ENCODE measurements at places on chromosomes 12 and 14.

DNA sequence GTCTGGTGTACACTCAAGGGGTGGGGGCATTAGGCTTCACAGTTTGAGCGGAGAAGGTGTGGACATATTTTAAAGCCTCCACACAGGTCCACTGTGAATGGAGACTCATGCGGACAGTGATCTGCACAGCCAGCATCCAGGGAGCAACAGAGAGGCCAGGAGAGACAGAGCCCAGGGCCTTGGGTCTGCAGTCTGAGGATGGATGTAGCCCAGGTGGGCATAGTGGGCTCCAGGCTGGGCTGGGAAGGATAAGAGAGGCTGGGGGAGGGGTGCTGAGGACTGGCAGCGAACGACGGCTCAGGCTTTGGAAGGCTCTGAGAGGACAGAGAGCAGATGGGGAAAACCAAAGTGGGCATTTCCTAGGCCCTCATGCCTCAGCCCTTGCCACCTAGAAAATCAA is 128.8 kb downstream of the PAPOLA start:
- no peak for DNase-seq

DNA sequence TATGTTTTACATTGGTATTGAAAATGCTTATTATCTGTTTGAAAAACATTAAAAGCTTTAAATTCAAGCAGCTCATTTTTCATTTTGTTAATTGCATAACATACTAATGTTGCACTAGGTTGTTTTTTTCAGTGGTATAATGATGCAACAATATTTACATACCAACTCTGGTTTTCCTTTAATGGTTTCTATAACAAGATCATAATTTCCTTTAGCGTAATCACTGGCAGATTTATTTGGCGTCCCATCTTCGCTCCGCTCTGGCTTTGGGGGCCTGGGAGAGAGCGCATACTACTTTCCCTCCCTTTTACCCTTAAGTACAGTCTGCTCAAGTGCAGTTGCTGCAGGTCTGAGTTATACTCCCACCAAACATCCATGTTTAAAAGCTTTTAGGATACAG is 574.1 kb downstream of the PRKD1 start:
- no peak for DNase-seq

DNA sequence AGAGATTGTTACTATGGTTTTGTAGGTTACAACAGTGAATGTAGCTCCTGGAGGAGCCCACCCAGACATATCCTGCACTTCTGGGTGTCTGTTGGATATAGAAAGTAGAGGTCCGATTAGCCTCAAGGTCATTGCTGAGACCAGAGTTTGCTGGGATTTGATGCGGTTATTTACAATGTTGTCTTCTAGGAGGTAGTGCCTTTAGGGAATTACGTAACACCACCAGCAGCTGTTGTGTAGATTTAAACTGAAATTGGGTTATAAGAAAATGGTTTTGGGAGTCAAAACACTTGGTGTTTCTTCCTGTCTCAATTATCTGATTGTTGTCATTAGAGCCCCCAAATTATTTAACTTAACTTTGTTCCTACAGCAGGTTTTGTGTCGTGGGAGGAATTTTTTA is 225.3 kb upstream of the PELI2 start:
- DNase-seq: no peak

- DNase-seq: no peak
These were observed 319.0 kb downstream of the FOXG1 start for GRCh38 chr14:29085546-29085945.

DNA sequence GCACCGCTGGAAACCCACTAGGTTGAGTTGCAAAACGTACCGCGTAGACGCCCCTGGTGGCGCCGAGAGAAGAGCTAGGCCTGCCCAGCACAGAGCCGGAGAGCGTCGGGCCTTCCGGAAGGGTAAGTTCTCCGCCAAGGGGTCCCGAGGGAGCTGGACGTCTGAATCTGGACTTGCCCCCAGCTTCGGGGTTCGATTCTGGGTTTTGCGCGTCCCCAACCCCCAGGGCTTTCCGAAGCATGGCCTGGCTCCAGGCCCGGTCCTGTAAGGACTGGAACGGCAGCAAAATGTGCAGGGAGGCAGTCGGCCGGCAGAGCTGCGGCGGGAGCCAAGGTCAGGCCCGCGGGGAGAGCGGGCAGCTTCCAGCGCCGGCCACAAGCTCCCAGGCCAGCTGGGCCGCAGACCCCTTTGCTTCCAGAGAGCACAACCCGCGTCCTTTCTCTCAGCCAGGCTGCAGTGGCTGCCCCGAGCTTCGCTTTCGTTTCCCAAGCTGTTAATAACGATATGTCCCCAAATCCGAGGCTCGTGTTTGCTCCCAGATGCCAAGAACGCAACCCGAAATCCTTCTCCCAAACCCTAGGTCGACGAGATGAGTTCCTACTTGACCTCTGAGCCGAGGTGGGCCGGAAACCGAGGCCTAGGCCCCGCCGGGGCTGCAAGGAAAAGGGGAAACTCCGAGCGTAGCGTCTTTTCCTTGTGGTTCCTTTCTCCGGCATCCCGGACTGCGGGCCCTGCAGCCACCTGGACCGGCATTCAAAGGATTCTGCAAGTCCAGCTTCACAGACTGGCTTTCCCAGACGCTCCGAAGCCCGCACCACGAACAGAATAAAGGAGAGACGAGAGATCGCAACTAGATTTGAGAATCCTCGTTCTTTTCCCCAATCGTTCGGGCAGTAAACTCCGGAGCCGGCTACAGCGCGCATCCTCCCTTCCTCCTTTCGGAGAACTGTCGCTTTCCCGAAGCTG is 3.2 kb upstream of the TBX5 start:
- DNase-seq: no peak

DNA sequence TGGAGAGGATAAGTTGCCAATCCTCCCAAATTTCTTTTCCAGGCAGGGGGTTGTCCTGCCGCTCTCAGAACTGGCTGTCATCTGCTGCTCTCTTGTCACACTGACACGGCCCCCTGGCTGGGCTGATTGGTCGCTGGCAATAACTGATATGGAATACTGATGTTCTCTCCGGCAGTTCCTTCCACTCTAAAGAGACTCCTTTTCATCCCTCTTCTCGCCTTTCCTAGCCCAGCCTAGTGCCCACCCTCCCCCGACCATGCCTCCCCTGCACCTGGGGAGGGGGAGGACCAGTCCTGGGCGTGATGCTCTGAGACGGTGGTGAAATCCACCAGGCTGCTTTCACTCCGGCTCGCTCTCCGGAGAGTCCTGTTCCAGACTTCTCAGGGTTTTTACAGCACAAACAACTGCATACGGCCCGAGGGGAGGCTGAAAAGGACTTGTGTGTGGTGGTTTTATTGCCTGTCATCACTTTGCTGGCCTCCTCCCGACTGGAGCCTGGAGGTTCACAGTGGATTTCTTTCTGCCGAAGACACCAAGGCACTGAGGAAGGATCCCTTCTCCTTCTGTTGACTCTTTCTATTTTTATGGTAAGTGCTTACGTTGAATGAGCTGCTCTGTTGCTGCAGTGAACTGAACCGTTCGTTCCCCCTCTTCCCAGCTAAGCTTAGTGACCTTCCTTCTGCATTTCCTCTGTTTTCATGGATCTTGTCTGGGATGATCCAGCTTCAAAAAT is at the start of gene ANO4:
ANO4 (plus strand) TSS at position 336 of the 733 bp plus-strand sequence. CDS start 107,010 bp downstream, outside the sequence.
- DNase-seq: no peak
